ENCODE measurements at places on chromosomes 12 and 14.

GRCh38 chr12:10384191-10384590, 5.7 kb downstream of the KLRK1 start:
- no peak for DNase-seq

- no peak for DNase-seq
Observed at GRCh38 chr12:30598889-30599288, 96.8 kb downstream of the IPO8 start.

DNA sequence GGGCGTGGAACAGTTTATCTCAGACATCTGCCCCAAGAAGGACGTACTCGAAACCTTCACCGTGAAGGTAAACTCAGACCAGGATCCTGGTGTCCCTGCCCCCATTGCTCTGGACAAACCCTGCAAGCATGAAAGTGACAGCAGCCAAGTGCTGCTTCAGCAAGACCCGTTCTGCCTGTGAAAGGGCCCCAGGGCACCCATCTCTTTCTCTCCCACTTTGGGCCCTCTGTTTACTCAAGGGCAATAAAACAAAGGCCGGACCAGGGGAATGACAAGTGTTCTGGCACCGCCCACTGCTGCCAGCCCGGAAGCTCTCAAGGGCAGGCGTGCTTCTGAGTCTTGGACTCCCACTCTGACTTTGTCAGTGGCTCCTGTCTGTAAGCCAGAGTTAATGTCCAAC, 35.3 kb downstream of the CD9 start:
- DNase-seq = no peak

DNA sequence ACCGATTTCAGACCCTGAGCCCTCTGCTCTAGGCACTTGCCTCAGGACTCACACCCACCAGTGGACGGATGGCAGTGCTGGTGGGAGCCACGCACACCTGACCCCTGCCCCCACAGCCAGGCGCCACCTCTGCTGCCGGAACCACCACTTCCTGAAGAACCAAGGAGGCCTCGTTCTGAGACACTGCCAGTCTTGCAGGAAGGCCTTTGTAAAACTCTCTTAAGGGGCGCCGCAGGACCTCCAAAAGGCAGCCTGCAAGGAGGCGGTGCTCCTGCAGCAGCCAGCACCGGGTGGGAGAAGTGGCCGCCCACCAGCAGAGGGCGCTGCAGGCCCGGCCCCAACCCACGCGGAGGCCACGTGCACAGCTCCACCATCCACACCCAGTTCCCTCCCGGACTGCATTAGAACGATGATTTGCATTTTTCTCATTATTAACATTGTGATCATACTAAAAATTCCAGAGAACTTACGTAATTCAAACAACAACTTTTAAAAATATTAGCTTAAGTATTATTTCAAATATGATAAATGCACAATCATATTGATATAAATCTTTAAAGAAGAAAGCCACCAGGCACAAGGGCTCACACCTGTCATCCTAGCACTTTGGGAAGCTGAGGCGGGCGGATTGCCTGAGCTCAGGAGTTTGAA, 12.8 kb downstream of the STX2 start:
- peak; percentile 87 for DNase-seq

- no peak for DNase-seq
Observed at GRCh38 chr14:94213741-94214140, 39.6 kb downstream of the PPP4R4 start.

- no peak for DNase-seq
Observed at GRCh38 chr14:37791384-37792036, 196.1 kb downstream of the TTC6 start.

- no peak for DNase-seq
Observed at GRCh38 chr12:46264057-46264456, 4.8 kb downstream of the SLC38A1 start.

DNA sequence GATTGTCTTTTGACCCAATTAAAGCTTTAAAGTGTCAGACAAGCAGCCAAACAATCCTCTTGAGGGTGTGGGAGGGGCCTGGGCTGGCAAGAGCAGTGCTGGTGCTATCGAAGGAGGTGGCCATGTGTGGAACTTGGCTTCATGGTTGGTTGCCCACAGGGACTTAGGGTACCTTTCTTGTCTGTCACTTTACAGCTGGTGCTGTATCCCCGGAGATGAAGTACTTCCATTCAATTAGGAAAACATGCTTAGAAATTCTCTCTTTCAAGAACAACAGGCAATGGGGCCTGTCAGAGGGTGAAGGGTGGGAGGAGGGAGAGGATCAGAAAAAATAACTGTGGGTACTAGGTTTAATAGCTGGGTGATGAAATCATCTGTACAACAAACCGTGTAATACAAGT, 86.5 kb downstream of the DAAM1 start:
- DNase-seq = no peak

DNA sequence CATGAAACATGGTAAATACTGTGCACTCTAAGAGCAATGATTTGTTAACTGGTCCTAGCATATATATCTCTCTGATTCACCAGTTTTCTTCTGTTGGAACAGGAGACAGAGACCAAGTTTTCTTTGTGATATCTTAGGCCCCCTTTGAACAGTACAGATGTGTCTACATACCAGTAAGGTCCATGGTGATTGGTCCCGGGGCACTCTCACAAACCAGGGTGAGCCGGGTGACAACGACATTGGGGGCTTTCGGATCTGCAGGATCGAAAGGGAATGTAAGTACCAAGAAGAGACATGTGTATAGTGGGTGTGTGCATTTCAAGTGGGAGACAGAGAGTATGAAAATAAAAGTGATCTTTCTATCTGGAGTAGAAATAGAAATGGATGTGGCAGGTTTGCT, 11.3 kb upstream of the ERP27 start:
- DNase-seq = no peak

DNA sequence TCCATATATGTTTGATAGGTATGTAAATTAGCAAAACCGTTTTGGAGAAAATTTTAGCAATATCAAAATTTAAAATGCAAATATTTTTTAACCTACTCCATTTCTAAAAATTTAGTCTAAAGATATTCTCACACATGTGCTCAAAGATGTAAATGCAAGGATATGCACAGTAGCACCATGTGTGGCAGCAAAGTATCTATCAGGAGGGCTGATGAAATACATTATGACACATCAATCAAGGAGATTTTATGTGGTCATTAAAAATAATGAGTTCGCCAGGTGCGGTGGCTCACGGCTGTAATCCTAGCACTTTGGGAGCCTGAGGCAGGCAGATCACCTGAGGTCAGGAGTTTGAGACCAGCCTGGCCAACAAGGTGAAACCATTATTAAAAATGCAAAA, 8.0 kb upstream of the C1R start:
- DNase-seq = no peak

DNA sequence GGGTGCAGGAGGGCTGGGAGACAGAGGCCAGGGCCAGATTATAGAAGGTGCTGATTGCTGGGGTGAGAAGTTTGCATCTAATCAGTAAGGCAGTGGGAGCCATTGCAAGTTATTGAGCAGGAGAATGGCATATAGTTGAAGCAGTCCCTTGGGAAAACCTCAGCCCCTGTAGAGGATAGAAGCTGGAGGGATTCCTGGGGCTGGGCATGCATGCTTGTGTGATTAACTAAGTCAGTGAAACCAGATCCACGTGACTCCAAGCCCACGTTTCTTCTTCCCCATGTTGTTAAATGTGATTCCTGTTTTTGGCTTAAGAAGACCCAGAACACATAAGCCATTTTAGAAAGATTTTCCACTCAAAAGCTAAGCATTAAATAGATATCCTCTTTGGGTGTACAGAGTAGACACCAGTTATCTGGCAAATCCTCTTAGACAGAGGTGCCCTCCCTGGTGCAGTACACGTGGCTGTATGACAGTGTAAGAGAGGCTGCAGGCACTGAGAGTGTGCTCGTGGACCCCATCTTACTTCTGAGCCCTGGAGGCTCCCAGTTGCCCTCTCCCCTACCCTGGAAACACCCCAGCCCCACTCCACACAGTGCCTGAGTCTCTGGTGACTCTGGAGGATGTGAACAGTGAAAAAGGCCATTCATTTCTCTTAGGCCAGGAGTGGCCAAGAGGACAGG, 3.2 kb downstream of the C14orf132 start:
- DNase-seq = no peak

- DNase-seq = peak; percentile 21
Observed at GRCh38 chr14:68621400-68622365, 171.2 kb downstream of the ZFP36L1 start.

- DNase-seq = no peak
Observed at GRCh38 chr12:89135976-89136634, 216.2 kb downstream of the DUSP6 start.

DNA sequence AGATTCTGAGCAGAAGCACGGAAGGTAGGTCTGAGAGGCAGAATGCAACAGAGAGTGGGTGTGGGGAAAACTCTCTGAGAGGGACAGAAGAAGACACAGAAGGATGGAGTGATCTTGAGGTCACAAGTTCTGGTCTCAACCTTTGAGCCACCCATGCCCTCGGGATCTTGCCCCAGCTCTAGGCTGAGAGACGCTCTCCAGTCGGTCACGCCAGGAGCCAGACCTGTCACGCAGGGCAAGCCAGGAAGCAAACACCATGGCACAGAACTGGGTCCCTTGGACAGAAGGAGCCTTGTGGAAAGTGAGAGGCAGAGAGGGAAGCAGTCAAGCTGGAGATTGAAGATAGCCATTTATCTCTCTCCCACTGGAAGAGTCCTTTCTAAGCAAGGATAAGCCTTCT, 79.0 kb downstream of the VWF start:
- DNase-seq = no peak

DNA sequence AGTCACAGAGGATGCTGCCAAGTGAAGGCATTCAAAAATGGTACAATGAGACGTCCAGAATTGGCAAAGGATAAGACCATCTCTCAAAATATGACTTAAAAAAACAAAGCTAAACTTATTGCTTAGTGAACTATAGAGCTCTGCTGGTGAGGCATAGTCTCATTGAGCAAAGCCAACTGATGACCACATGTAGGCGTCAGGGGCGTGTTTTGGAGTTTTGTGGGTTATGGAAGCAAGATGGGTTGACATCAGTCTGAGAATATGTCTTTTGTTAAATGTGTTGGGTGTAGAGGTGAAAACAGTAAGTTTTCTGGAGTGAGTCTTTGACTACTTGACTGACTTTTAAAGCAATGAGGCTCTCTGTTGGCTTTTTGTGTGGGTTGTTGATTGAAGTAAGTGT, 47.2 kb downstream of the ATL1 start:
- no peak for DNase-seq

GRCh38 chr12:2963154-2963759, 4.1 kb downstream of the TEAD4 start:
- DNase-seq = peak; percentile 40

GRCh38 chr14:55180434-55180833, 11.0 kb downstream of the DLGAP5 start:
- DNase-seq = no peak

- no peak for DNase-seq
Observed at GRCh38 chr12:43776498-43776897, 17.7 kb downstream of the IRAK4 start.

- no peak for DNase-seq
Observed at GRCh38 chr14:71103662-71104484, 196.6 kb downstream of the PCNX1 start.

DNA sequence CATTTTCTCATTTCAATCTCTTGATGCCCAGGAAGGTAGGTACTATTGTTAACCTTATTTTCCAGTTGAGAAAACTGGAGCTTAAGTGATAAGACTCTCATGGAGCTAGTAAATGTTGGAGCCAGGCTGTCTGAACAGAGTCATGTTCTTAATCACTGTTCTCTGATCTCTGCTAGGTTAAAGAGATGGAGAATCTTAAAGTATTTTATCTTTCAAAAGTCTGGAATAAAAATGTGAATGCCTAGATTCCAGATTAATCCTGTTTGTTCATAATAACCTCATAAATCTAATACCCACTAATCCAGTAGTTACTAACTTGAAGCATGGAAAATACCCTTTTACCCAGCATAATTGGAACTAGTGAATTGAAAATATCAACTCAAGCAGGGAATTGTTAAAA, 341.0 kb upstream of the RGS6 start:
- no peak for DNase-seq

- DNase-seq = no peak
Observed at GRCh38 chr12:132455565-132455964, 34.4 kb upstream of the FBRSL1 start.

- no peak for DNase-seq
Observed at GRCh38 chr12:54292083-54292930, 8.5 kb downstream of the NFE2 start.

- no peak for DNase-seq
Observed at GRCh38 chr14:24952851-24953666, 96.9 kb downstream of the STXBP6 start.

- no peak for DNase-seq
Observed at GRCh38 chr14:66701813-66702212, 193.9 kb downstream of the GPHN start.

DNA sequence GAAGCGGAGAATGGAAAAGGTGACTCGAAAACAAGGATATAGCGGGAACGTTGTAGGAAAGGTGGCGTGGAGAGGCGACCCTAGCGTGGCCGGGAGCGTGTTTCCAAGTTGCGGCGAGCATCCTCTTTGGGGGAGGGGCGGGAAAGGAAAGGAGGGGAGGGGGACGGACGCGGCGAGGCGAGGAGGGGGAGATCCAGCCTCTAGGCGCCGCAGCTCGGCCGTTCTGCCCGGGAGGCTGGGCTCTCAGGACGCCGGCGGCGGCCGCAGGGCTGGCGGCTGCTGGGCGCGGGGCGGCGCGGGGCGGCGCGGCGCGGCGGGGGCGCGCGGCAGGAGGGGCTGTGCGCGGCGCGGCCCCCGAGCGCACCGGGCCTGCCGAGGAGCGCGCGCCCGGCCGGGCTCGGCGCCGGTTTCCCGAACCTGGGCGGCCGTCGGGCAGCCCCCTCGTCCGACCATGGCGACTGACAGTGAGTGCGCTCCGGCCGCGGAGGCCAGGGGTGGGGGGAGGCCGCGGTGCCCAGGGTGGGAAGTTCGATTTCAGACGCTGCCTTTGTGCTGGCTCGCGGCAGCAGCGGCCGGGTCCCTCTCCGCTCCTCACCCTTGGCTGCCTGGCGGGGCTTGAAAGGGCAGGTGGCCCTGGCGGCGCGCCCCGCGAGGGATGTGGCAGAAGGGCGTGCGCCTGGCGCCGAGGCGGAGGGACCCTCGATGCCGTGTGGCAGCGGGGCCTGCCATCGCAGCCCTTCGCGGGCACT, 50.3 kb downstream of the SNAPC1 start:
- no peak for DNase-seq

- DNase-seq = no peak
Observed at GRCh38 chr14:42778984-42779383, 1172.3 kb downstream of the LRFN5 start.

DNA sequence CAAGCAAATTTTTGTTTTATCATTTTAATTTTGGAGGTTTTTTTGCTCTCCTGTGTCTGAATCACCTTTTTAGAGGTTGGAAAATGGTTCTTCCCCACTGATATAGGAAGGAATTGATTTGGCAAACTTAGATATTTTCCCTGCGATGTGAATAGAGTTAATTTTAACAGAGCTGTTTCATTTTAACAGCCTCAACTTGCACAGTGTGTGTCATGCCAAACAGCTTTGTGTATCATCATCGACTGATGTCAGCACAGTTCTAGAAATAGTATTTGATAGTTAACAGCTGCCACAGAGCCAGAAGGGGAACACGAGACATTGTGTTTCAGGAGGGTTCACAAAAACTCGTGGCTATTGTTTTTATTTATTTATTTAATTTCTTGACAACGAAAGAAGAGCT, 243.1 kb upstream of the FOXN3 start:
- DNase-seq = no peak

Data from liver (tissue), 10 donors.